ENCODE measurements at places on chromosomes 11 and 22. TPM values are rescaled to one million over a fixed set of nuclear protein-coding genes. Genes with fewer than 3 reads are reported as not detected.
A peak's percentile ranks its signal among the peaks of the same experiment; 100 is the strongest.

Gene IGHMBP2
- 25.0 TPM for total RNA-seq

Gene PRG3
- not detected for total RNA-seq

Gene KDM4E
- total RNA-seq, result not detected

Gene MYO7A
- total RNA-seq, result not detected

Gene GATD1
- 63.2 TPM for total RNA-seq

Gene MUC5AC
- total RNA-seq, result not detected

Gene ELMOD1
- not detected for total RNA-seq

Gene ZNF280A
- total RNA-seq, result not detected

Gene OSBP2
- 0.55 TPM for total RNA-seq

Gene BMAL1
- 41.1 TPM for total RNA-seq

Gene KCNQ1
- 26.0 TPM for total RNA-seq

Gene STARD10
- total RNA-seq, result 4.5 TPM

Gene LRRC74B
- not detected for total RNA-seq

Gene LINC01488
- total RNA-seq, result not detected

Gene TTC38
- total RNA-seq, result 25.1 TPM

Gene OR6T1
- total RNA-seq, result not detected

Gene NXPE2
- total RNA-seq, result not detected

Gene KIRREL3
- not detected for total RNA-seq

Gene MMP8
- not detected for total RNA-seq

Gene OR10D3
- not detected for total RNA-seq

GRCh38 chr11:104015649-104016415 is 20.6 kb upstream of the DDI1 start:
- no peaks in the 10 kb centered on the region for H3K4me1 ChIP-seq
- H3K4me3 ChIP-seq, result no peak overlapping the region
- H3K27me3 ChIP-seq, result no peaks in the 10 kb centered on the region
- DNase-seq, result no peak
- H3K36me3 ChIP-seq, result no peaks in the 10 kb centered on the region
- H3K27ac ChIP-seq, result no peak overlapping the region

DNA sequence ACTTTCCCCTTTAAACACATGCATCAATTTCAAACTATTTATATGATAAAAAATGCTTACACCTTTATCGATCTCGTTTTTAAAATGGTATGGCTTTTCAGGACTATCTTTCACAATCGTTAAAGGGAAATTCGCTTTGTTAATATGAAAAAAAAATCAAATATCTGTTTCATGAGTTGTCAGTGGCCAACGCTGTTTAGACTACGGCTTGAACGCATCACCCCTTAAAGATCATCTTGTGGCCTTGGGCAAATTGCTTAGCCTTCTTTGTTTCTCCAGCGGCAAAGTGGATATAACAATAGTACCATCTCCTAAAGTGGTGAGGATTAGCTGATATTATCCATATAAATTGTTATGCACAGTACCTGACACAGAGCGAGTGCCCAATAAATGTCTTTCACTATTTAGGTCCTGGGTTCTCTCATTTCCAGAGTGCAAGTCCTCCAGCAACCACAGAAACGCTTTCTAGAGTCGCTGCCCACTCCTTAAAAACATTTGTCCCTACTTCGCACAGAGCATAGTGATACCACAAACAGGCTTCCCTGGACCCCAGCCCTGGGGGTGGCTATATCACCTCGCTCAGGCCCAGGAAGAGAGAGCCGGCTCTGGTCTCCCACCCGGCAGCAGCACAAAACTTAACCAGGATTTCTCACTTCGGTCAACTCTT is 904 bp downstream of the SLC35F2 start:
- H3K4me3 ChIP-seq, result peak overlapping the region; percentile 93
- H3K36me3 ChIP-seq, result peaks cover 2% of the 10 kb centered on the region
- H3K4me1 ChIP-seq, result peaks cover 25% of the 10 kb centered on the region
- H3K27ac ChIP-seq, result peak overlapping the region; percentile 76
- peak; percentile 32 for DNase-seq

GRCh38 chr11:124941703-124942102 is 5.9 kb upstream of the HEPACAM start:
- H3K27me3 ChIP-seq, result peaks cover 4% of the 10 kb centered on the region
- H3K4me1 ChIP-seq, result peaks cover 17% of the 10 kb centered on the region
- no peak overlapping the region for H3K4me3 ChIP-seq

- no peaks in the 10 kb centered on the region for H3K36me3 ChIP-seq
- H3K27me3 ChIP-seq, result peaks cover 5% of the 10 kb centered on the region
- no peak for DNase-seq
- no peak overlapping the region for H3K4me3 ChIP-seq
Measured at GRCh38 chr11:19398772-19399527, 158.2 kb upstream of the E2F8 start.

DNA sequence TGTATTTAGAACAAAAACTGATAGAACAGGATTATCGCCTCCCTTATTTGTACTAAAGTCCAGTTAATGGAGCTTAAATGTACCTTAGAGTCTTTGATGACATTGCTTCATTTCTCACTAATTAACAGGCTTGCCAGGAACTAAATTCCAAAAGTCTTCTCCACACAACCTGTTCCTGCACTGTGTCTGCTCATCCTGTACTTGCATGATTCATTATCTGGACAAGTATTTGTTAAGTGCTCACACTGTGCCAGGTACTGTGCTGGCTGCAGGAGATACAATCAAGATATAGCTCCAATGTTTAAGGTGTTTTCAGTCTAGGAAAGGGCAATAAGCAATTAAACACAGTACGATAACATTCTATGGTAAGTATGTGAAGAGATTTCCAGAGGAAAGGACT is 485.9 kb upstream of the TENM4 start:
- no peaks in the 10 kb centered on the region for H3K36me3 ChIP-seq
- no peaks in the 10 kb centered on the region for H3K4me1 ChIP-seq
- no peak for DNase-seq
- H3K27ac ChIP-seq, result no peak overlapping the region
- no peaks in the 10 kb centered on the region for H3K27me3 ChIP-seq

GRCh38 chr22:17237038-17237668 is 17.9 kb upstream of the ADA2 start:
- peak; percentile 65 for DNase-seq
- H3K36me3 ChIP-seq, result no peaks in the 10 kb centered on the region
- H3K27me3 ChIP-seq, result no peaks in the 10 kb centered on the region
- H3K4me3 ChIP-seq, result peak overlapping the region; percentile 72

DNA sequence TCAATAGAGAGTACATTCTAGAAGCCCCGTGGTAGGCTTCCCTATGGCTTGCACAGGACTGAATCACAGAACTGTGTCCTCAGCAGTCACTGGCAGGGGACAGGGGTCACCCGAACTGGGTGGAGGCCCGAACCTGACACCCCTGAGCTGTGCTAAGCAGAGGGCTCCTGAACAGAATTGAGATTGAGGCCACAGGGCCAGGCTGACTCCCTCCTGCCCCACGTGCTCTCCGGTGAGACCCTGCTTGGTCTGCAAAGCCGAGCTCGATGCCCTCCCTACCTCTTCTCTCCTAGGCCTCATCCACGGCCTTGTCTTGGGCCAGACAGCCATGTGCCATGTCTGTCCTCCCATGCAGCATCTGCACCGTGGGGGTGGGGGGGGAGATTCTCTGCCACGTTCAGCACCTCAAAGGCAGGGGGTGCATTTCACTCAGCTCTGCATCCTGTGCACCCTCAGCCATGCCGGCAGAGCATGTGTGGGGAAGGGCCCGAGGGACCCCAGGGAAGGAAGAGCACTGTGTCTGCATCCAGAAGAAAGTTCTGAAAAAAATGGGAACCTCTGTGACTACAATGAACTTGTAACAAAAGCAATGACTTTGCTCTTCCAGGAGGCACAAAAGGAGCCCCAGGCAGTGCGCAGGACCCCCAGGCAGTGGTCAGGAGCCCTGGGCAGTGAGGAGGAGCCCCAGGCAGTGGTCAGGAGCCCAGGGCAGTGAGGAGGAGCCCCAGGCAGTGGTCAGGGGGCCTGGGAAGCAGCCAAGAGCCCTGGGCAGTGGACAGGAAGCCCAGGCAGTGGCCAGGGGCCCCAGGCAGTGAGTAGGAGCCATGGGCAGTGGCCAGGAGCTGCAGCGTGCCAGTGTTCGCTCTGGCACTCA is 76.7 kb upstream of the SEPTIN5 start:
- no peaks in the 10 kb centered on the region for H3K36me3 ChIP-seq
- H3K27ac ChIP-seq, result no peak overlapping the region
- H3K4me3 ChIP-seq, result no peak overlapping the region

DNA sequence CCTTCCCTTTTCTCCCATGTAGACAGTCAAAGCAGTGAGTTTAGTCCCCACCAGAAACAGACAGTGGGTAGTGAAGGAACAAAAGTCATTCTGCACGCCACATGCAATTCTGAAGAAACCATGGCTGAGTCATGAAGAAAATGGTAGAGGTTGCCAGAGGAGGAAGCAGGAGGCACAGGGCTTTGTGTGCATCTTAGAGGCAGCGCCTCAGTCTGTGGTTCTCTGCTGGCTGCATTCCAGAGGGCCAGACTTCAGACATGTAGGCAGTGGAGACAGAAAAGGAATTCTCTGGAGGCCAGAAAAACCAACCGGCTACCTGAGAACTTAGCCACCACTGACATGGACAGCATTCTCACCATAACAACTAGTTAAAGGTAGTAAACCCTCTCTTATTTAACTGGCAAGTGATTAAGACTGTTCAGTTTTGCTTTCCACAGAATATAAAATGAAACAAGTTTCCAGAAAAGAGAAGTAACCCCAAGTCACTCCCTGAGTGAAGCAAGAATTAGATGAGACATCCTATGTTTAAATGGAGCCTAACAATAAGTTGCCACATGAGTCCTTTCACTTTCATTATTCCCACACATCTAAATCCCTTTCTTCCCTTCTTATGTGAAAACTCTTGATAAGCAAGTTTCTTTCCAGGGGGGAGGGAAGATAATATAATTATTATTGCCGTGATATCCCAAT is 556.1 kb downstream of the SOX6 start:
- no peaks in the 10 kb centered on the region for H3K4me1 ChIP-seq
- no peak for DNase-seq
- H3K27me3 ChIP-seq, result no peaks in the 10 kb centered on the region
- no peak overlapping the region for H3K4me3 ChIP-seq
- no peaks in the 10 kb centered on the region for H3K36me3 ChIP-seq

DNA sequence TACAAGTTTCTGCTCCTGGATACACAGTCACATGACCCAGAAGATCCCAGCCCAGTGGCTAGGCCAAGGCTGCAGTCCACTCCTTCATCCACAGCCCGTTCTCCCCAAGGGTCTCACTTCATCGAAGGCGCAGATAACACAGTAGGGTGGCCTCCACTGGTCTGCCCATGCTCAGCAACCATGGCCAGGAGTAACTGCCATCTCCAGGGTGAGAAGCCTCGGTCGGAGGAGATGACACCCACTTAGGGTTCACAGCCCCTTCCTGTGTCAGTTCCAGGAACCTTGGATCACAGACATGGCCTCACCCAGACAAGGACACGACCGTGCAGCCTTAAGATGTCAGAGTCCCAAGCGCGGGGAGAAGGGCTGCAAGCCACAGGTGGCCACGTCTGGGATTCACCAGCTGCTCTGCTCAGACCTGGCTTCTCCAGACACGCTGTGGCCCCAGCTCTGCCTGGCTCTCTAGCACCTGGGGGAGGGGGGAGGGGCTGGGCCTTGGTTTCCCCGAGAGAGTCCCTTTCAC is 2.6 kb downstream of the BET1L start:
- peaks cover 60% of the 10 kb centered on the region for H3K4me1 ChIP-seq
- peak overlapping the region; percentile 30 for H3K27ac ChIP-seq
- H3K27me3 ChIP-seq, result no peaks in the 10 kb centered on the region

- H3K36me3 ChIP-seq, result peaks cover 2% of the 10 kb centered on the region
- no peak overlapping the region for H3K4me3 ChIP-seq
- H3K27me3 ChIP-seq, result no peaks in the 10 kb centered on the region
- no peak for DNase-seq
Measured at GRCh38 chr22:45208993-45209838, 31.5 kb downstream of the KIAA0930 start.

GRCh38 chr11:27008811-27009535 is 15.1 kb downstream of the FIBIN start:
- H3K36me3 ChIP-seq, result no peaks in the 10 kb centered on the region
- no peak for DNase-seq
- H3K27me3 ChIP-seq, result no peaks in the 10 kb centered on the region
- no peak overlapping the region for H3K4me3 ChIP-seq
- H3K27ac ChIP-seq, result no peak overlapping the region

GRCh38 chr11:1488575-1489180 is 2.1 kb upstream of the MOB2 start:
- no peaks in the 10 kb centered on the region for H3K27me3 ChIP-seq
- DNase-seq, result no peak
- peaks cover 12% of the 10 kb centered on the region for H3K4me1 ChIP-seq
- H3K36me3 ChIP-seq, result no peaks in the 10 kb centered on the region
- no peak overlapping the region for H3K4me3 ChIP-seq

- DNase-seq, result no peak
- H3K27ac ChIP-seq, result no peak overlapping the region
- no peaks in the 10 kb centered on the region for H3K27me3 ChIP-seq
- no peak overlapping the region for H3K4me3 ChIP-seq
- H3K4me1 ChIP-seq, result no peaks in the 10 kb centered on the region
Measured at GRCh38 chr11:1224111-1224490, 1.2 kb downstream of the MUC5B start.

DNA sequence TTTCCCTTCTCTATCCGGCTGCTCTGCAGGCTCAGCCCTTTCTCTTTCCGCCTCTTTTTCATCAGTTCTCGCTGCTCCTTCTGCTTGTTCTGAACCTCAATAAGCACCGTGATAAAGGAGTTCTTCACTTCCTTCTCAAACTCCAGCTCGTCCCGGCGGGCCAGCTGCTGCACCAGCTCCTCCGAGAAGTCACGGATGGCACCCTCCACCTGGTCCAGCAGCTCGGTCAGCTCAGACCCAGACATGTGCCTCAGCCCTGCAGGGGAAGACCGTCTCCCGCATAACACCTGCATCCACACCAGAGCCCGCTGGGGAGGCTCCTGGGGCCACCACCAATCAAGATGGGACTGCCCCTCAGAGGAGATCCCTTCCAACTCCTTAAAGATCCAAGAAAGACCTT is 40.2 kb downstream of the FEZ1 start:
- peaks cover 2% of the 10 kb centered on the region for H3K27me3 ChIP-seq
- peaks cover 3% of the 10 kb centered on the region for H3K4me1 ChIP-seq
- H3K36me3 ChIP-seq, result no peaks in the 10 kb centered on the region
- H3K27ac ChIP-seq, result no peak overlapping the region
- H3K4me3 ChIP-seq, result no peak overlapping the region

- H3K4me1 ChIP-seq, result peaks cover 58% of the 10 kb centered on the region
- DNase-seq, result no peak
- H3K4me3 ChIP-seq, result no peak overlapping the region
- H3K27me3 ChIP-seq, result no peaks in the 10 kb centered on the region
- no peak overlapping the region for H3K27ac ChIP-seq
- H3K36me3 ChIP-seq, result peaks cover 83% of the 10 kb centered on the region
Measured at GRCh38 chr11:61418136-61418535, 11.6 kb downstream of the CPSF7 start.

- peaks cover 49% of the 10 kb centered on the region for H3K36me3 ChIP-seq
- H3K4me1 ChIP-seq, result no peaks in the 10 kb centered on the region
- DNase-seq, result no peak
- H3K27me3 ChIP-seq, result no peaks in the 10 kb centered on the region
Measured at GRCh38 chr22:10727393-10727792, 4800.6 kb upstream of the OR11H1 start.

DNA sequence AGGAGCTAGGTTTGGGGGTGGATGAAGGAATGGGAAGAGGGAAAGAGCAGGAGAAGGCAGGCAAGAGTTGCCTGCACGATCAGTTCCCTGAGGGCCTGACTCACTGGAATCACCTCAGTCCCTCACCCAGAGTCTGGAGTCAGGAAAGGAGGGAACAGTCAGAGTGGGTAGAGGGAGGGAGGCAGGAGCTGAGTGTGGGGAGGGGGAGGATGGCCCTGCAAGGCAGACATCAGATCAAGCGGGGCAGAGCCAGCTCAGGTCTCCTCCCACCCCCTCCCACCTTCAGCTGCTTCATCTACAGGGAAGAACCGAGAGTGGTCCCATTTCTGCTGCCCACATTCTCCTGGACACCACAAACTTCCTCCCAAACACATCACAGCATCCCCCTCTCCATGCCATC is 58.9 kb downstream of the PDE2A start:
- DNase-seq, result no peak
- peaks cover 31% of the 10 kb centered on the region for H3K4me1 ChIP-seq
- peaks cover 40% of the 10 kb centered on the region for H3K27me3 ChIP-seq
- no peak overlapping the region for H3K27ac ChIP-seq
- H3K36me3 ChIP-seq, result no peaks in the 10 kb centered on the region

Data from activated CD8-positive, alpha-beta T cell treated with anti-CD3 and anti-CD28 coated beads, Interleukin-2, amount 10 ng/mL, durations not matched to agents 7 days and 5 days (primary cell).